ENCODE measurements at places on chromosomes 4 and X.

DNA sequence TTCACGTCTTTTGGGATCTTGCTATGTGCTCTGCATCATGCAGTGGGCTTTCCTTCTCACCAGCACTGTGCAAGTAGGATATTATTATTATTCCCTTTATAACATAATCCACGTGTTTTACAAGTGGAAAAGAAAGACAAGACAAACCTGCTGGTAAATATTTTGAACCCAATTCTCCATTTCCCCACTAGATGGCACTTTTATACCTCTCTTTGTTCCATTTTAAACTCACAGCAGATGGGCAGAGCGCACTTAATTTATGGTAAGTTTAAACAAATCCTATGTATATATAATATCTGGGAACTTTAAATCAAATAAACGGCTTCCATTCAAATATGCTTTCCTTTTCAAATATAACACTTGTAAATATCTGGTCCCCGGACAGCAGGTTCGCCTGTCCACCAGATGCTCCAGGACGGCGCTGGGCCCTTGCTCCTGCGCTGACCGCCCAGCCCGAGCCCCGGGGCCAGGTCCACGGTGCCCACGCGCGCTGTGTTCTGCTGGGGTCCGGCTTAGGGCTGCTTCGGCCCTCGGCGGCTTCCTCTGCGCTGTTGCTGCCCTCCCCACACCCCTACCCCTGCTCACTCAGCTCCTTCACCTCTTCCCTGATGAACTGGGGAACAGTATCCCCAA, 31.1 kb downstream of the F11 start:
- no peak for DNase-seq

DNA sequence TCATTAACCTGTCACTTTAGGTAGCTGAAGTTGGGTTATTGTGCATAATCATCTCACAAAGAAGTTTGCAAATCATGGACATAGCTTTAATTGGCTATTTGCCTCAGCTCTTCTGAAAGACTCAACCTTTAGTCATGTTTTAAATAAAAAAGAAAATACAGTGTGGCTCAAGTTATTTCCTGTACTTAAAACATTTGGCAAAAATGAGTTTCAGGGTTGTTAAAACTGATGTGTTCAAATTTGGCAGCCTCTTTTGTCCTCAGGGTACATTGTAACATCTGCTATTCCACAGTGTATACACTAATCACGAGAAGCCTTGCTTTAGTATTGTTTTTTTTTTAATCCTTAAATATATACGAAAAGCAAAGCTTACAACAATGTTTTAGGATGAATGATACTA, 31.5 kb upstream of the HPGD start:
- no peak for DNase-seq

DNA sequence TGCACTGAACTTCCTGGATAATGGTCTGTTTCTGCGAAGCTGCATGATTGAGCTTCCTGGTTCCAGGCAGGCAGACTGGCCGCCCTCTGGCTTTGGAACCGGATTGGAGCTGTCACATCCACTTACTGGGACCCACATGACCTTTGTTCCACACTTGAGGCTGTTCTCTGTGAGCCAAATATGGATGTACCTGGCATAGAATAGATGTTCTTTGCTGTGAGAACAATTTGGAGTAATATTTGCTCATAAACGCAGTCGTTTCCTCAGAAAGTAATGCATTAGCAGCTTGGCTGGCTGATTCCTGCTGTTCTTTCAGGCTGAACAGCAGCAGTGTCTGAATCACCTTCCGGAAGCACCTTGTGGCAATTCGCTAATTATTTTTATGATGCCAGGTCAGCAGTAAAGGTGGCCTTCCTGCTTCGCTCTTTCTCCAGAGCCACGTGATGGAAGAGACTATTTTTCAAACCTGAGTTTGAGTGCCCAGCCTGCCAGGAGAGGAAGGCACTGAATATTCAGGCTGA, 78.1 kb upstream of the BOD1L1 start:
- no peak for DNase-seq

GRCh38 chrX:153719238-153719637, 4.9 kb downstream of the BCAP31 start:
- no peak for DNase-seq

DNA sequence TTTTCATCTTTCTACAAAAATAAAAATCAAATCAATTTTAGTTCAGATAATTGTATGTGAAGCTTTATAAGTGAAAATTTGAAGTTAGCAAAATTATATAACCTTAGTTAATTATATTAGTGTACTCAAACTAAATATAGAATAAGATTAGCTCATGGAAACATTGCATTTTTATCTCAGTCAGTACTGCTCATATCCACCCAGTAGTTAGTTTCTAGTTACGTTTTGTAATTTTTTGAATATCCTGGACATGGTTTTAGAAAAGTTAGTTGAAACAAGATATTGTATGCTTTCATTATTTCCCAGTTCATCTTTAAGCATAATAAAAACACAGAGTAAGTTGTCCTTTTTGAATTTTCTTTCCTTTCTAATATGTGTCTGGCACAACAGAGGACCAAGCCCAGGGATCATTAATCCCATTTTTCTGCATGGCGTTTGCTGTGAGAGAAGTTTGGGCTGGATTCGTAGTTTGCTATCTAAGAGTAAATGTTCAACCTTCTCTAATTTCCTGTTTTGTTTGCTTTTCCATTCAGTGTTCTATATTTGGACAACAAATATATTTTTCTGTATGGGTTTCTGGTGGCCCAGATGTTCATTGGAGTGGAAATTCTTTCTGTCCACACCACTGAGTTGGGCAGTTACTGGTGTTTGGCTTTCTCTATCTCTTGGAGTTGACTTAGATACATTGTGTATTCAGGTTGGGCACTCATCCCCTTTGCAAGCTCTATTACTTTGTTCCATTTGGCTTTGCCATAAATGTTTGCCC, 12.1 kb downstream of the TBL1X start:
- DNase-seq, result no peak

GRCh38 chrX:6965729-6966128, 181.8 kb upstream of the STS start:
- DNase-seq, result no peak

- DNase-seq, result no peak
Observed at GRCh38 chrX:155334486-155335336, at the start of gene CLIC2. Gene CLIC2 (minus strand): TSS chrX:155334614. CDS start chrX:155334427, 187 bp downstream.

- no peak for DNase-seq
Observed at GRCh38 chr4:154982187-154983047, 201.3 kb downstream of the RBM46 start.

GRCh38 chrX:31223817-31224216, 152.0 kb upstream of the FTHL17 start:
- no peak for DNase-seq

DNA sequence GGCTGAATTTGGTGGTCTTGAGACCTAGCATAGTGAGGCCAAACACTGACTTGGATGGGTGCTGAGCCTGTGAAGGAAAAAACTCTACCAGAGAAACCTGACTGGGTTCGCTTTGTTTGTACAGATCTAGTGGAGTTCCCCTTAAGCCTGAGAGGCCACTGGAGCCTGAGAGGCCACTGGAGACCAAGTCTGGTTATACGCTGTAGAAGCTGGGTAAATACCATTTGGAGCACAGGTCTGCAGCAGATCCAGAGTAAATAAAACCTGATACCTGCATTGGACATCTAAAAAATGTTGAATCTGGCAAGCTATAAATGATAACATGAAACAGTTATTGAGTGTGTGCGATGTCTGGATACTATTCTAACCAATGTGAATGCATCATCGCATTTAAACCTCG, 104.3 kb upstream of the IGSF1 start:
- no peak for DNase-seq

GRCh38 chrX:56994375-56995270, 718 bp downstream of the SPIN3 start:
- no peak for DNase-seq

DNA sequence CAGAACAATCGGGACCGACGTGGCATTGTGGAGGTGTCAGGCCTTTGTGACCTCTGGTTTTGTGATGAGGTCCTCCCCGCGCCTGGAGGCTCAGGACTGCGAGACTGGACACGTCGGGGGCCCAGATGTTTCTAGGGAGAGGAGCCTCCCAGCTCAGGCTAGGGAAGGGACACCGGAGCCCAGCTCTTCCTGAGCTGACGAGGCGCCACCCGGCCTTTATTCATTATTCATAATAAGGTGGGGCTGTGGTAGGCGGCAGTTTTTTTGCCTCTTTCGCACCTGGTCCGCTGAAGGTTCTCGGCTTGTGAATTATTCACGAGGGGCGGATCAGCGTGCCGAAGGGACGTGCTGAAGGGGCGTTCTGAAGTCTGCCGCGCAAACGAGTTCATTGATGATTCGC, 2.3 kb upstream of the UBA1 start:
- DNase-seq, result peak; percentile 26

DNA sequence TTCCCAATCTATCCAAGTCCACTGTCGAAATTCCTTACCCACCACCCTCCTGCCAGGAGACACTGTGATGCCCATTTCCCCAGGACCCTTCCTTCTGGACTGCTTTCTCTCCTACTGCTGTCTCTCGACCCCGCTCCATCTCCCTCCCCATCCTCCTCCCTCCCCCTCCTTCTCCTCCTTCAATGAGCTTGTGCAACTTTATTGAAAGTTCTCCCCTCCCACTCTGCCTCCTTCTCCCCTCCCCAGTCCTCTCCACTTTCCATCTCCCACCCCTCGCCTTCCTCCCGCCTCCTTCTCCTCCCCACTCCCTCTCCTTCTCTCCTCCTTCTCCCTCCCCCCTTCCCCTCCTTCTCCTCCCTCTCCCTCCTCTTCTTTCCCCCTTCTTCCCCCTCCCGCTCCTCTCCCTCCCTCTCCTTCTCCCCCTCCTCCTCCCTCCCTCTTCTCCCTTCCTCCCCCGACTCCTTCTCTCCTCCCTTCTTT, 116.6 kb upstream of the FAT1 start:
- DNase-seq, result no peak

DNA sequence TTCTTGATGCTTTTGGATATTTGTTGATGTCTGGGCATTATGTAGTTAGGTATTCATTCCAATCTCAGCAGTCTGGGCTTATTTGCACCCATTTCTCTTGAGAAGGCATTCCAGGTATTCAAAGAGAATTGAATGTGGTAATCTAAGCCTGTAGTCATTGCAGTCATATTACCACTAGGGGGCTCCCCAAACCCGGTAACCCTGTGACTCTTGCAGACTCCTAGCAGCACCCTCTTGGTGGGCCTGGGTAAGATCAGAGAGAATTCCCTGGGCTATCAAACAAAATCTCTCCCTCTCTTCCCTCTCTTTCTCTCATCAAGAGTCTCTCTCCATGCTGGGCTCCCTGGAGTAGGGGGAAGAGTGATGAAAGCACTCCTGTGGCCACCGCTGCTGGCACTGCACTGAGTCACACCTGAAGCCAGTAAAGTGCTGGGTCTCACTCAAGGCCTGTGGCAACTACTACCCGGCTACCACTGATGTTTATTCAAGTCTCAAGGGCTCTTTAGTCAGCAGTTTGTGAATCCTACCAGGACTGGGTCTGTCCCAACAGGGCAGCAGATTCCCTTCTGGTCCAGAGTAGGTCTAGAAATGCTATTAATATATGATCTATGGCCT, 187.7 kb upstream of the NUDT10 start:
- DNase-seq, result no peak

GRCh38 chr4:187983746-187984145, 11.8 kb upstream of the ZFP42 start:
- DNase-seq, result no peak

- no peak for DNase-seq
Observed at GRCh38 chr4:124111922-124112321, 600.6 kb downstream of the ANKRD50 start.

DNA sequence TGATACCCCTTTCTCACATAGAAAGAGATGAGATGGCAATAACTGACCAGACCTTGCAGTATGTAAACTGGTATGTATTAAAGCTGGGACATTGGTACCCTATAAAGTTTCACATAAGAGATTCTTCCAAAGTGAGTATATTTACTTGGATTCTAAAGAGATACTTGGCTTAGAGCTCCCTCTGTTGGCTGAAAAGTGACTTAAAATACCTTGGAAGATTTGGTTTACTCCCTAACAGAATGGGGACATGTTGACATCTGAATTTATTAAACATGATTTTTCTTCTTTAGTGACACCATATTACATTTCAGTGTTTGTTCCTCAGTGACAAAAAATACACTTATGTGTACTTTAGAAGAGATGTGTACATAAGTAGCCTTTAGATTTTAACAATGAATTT, 47.9 kb upstream of the RGN start:
- no peak for DNase-seq

- DNase-seq, result no peak
Observed at GRCh38 chr4:127995776-127996175, 30.6 kb downstream of the ABHD18 start.

DNA sequence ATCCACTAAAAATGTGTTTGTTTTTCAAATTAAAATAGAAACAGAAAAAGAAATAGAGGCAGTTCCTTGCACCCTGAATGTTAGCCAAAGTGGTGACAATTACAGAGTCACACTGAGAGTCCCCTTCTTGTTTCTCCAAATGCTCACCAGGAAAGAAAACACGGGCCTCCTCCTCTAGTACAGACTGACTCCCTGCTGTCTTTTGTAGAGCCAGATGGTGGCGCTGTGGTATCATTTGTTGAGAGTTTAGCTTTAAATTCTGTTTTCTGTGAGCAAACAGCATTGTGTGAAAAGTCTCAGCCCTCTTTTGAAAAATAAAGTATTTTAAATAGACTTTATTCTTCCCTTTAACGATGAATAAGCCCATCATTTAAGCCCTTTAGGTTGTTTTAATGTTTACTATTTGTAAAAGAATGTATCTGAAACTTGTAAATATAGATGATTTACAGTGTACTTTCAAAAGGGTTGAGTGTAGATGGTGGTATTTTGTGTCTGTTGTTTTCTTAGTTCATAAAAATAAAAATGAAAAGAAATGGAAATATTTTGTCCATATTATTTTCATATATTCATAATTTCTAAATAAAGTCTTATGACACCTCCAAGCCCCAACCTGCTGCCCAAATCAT, 36.9 kb upstream of the ATOH1 start:
- DNase-seq, result no peak

DNA sequence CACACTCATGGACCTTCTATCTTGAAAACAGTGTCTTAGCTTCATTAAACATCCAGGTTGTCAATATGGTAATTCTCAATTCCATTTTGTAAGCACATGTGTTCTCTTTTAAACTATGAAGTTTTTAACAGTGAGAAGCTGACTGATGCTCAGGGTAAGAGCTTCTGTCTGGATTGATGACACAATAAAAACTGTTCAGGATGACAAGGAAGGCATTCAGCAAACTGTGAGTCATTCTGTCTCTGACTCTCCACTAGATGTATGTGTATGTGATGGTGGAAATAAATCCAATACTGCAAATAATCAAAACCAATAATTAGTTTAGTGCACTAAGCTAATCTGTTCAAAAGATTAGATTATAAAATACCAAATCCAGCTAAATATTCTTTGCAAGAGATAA, 115.3 kb upstream of the ARX start:
- no peak for DNase-seq

DNA sequence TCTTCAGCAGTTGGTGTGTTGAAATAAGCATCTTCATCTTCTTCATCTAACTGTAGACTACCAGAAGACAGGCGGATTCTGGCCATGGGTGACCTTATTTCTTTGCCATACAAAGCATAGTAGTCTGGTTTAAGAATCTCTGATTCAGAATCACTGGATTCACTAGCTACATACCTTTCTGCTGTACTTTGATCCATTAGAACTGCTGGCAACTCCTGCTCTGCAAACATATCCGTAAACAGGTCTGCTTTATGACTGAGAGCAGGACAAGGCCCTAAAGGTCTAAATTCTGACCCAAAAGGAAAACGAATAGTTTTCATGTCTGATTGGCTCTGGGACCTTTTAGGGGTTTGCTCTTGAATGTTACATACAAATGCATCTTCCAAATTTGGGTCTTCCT, 49.9 kb downstream of the FRMD7 start:
- DNase-seq, result no peak

GRCh38 chrX:75229774-75230173, 44.1 kb upstream of the UPRT start:
- no peak for DNase-seq
